ENCODE measurements at places on chromosomes 7 and 10. TPM values are rescaled to one million over a fixed set of nuclear protein-coding genes. Genes with fewer than 3 reads are reported as not detected.

Gene SYNPO2L
- total RNA-seq, result not detected

Gene GIMAP5
- not detected for total RNA-seq

Gene OLAH
- 0.77 TPM for total RNA-seq

Gene EVX1
- 0.13 TPM for total RNA-seq
